Stimulated activated naive CD8-positive, alpha-beta T cell treated with anti-CD3 and anti-CD28 coated beads, Interleukin-15, Interleukin-2, amounts not matched to agents 100 U/mL and 50 U/mL, for 24 hours (primary cell): ENCODE measurements at places on chromosomes 4 and X.
A peak's percentile ranks its signal among the peaks of the same experiment; 100 is the strongest.

DNA sequence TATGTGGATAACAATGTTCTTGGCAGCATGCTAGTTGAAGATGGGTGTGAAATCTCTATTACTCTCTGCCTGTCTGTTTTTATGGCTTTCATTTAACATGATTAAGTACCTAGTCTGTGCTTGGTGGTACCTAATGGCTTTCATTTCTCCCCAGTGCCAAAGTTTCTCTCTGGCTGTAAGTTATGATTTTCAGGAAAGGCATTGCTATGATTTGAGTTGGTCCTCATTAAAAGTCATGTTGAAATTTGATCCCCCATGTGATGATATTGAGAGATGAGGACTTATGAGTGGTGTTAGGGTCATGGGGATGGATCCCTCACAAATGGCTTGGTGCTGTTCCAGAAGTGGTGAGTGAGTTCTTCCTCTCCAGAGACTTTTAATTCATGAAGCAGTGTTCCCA lies 162.4 kb upstream of the IL15 start:
- no peak for DNase-seq

DNA sequence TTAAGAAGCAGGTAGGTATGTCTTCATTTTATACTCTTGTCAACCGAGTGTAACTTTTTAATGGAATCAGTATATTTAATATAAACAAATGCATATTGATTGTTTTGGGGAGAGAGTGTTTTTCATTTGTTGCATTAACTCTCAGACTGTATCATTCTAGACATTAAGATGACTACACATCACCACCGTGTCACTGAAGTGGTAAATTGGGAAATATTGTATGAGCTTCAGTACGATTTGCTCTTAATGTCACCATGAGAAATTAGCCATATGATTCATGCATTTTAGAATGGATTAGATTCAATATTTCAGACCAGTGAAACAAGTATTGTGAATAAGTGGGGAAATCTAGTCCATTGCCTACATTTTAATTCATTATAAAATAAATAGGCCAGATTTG lies 9.7 kb upstream of the MFAP3L start:
- DNase-seq: no peak

DNA sequence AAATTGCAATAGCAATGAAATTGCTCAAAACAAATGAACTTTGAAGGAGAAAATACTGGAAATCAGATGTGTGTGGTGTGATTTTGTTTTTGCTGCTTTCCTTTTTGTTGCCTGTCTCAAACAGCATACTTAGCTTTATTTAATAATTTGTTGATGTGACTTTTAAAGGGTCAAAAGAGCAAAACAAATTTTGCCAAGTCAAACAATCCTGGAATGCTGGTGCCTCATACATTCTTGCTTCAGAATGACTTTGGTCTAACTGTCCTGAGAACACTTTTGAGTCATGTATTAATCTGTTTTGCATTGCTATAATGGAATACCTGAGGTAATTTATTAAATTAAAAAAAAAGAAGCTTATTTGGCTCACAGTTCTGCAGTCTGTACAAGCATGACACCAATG lies 3.4 kb downstream of the PF4V1 start:
- DNase-seq: no peak

GRCh38 chr4:152155070-152155469 lies 380.8 kb downstream of the FBXW7 start:
- DNase-seq: no peak

DNA sequence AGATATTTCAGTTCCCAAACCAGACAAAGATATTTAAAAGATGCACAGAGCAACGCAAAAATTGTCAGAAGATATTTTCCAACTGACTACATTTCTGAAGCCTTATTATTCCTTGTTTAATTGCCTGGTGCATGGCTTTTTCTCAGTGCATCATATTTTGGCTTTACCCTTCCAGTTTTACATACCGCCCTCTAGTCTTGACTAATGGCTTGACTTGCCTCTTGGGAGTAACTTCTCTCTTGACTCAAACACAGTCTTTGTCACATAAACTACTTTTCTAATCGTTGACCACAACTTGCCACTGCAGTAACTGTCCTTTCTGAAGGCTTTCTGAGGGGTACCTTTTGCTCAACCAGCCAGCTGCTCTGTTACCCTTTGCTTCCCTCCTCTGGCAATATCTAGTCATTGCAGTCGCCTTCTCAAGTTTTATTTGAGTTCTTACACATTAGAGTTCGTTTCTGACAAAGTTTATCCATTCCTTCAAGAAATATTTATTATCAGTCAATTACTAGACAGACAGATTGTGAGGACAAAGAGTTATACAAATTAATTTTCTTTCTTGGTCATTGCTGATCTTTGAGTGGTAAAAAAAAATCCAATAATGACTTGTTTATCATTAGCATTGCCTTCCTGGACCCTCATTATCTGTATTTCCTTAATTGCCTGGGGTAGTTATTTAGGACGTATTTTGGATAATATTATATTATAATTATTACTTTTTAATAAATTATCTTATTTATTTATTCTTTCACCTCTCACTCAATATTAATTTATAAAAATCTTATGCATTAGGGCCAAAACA lies 506.9 kb upstream of the PCDH10 start:
- DNase-seq: no peak

- DNase-seq: no peak
Measured at GRCh38 chr4:173880897-173881296, 350.9 kb upstream of the HAND2 start.

- peak; percentile 88 for DNase-seq
Measured at GRCh38 chr4:78775303-78776078, 659 bp upstream of the BMP2K start.
